ENCODE measurements at places on chromosomes 16 and 17. TPM values are rescaled to one million over a fixed set of nuclear protein-coding genes. Genes with fewer than 3 reads are reported as not detected.

The AHSP gene
- not detected for total RNA-seq

The TMEM235 gene
- total RNA-seq = not detected

The PMP22 gene
- total RNA-seq = 0.36 TPM

The RDM1 gene
- total RNA-seq = 0.21 TPM

The GRAPL gene
- 0.81 TPM for total RNA-seq

The GALR2 gene
- 0.11 TPM for total RNA-seq

The PRSS8 gene
- total RNA-seq = 0.21 TPM

The FNDC8 gene
- 0.20 TPM for total RNA-seq

DNA sequence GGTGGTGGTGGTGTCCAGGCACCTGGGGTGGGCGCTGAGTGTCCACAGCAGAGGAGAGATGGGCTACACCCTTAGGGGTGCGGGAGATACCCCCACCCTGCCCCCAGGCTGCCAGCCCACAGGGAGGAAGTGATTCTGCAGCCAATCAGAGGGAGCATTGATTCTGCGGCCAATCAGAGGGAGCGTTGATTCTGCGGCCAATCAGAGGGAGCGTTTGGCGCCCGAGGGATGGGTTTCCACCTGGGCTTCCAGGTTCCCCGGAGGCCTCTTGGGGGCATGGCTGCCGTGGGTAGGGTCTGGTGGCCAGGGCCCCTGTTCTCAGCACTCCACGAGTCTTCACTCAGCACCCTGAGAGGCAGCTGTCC lies 28.2 kb upstream of the ACSF3 start:
- no peak for ATAC-seq

DNA sequence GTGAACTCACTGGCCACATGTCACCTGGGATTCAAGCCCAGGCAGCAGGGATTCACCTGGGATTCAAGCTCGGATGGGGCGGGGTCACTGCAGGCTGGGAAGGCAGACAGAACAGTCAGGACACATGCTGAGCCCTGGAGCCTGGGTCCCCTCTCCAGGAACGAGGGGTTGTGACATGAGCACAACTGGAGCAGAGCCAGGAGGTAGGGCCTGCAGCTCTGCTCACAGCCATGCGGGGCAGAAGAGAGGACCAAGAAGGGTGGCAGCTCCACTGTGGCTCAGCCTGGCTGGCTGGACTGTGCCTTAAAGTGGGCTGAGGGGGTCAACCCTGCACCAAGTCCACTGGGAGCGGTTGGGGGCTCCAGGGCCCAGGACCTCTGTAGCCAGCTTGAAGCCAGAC lies 150.1 kb downstream of the RAB11FIP4 start:
- peak; percentile 71 for ATAC-seq

DNA sequence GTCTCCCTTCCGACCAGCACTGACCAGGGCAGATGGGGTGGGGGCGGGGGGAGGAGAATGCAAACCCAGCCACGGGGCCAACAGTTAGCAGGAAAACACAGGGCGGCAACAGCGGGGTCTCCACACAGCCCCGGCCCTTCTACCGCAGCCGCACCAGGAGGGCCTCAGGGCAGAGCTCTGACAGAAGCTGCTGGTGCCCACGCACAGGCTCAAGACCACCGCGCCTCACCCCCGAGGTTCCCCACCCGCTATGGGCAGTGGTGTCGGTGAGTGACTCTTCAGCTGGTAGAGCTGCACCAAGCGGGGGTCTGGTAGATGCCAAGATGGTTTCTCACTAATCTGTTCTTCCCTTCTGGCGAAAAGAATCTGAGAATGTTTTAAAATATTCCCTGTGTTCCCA lies 16.1 kb downstream of the HAGH start:
- ATAC-seq = no peak

DNA sequence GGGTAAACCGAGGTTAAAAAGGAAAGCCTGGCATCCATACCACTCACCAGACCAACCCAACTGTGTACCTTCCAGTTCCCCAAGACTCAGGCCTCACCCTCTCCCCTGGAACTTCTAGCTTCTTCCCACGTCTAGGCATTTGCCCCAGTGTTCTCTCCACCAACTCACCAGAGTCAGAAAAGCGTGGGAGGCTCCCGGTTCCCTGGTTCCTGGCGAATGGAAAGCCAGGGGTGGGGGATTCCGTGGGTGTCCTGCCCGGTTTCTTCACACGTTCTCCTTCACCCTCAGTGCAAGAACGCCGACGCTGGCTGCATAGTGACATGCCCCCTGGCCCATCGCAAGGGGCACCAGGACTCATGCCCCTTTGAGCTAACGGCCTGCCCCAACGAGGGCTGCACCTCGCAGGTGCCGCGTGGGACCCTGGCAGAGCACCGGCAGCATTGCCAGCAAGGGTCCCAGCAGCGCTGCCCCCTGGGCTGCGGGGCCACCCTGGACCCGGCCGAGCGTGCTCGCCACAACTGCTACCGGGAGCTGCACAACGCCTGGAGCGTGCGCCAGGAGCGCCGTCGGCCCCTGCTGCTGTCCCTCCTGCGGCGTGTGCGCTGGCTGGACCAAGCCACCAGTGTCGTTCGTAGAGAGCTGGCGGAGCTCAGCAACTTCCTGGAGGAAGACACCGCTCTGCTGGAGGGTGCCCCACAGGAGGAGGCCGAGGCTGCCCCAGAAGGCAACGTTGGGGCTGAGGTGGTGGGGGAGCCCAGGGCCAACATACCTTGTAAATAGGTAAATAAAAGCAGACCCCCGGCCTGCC lies 1.7 kb downstream of the RNF151 start:
- ATAC-seq = no peak

GRCh38 chr17:7997186-7997585 lies 5.2 kb upstream of the GUCY2D start:
- ATAC-seq = peak; percentile 88

DNA sequence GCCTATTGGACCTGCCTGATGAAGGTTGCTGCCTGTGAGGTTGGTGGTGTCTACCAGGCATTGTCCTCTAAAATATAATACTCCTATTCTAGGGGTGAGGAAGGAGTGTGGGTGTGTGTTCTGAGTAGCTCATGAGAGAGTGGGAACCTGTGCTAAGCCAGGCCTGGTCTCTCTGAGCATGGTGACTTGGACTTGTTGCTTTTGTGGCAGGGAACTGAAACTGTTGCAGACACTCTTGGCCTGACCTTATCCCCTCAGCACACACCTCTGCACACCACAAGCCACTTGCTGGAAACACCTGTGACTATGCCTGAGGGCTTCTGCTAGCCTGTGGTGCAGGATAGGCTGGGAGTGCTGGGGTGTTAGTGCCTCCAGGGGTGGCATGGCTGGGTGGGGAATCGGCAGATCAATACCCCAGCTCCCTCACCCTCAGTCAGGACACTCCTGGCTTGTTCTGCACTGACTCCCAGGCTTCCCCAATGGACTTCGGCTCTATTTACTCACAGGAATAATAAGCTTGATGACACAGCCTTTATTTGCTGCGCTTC lies 29.9 kb downstream of the PLCG2 start:
- ATAC-seq = no peak

DNA sequence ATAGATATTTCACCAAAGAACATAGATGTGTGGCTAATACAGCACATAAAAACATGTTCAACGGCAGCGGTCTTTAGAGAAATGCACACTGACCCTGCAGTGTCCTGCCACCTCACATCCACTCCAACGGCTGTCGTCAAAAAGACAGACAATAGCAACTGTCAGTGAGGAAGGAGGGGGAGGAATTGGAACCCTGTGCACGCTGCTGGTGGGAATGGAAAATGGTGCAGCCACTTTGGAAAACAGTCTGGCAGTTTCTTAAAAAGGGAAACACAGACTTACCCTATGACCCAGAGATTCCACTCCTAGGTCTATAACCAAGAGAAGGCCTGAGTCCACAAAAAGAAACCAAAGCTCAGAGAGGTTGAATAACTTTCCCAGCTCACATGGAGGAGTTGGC lies 7.7 kb downstream of the CEP295NL start:
- no peak for ATAC-seq

GRCh38 chr16:78659668-78660217 lies 560.3 kb downstream of the WWOX start:
- no peak for ATAC-seq

GRCh38 chr16:22625967-22626366 lies 115.3 kb downstream of the NPIPB5 start:
- ATAC-seq = no peak

DNA sequence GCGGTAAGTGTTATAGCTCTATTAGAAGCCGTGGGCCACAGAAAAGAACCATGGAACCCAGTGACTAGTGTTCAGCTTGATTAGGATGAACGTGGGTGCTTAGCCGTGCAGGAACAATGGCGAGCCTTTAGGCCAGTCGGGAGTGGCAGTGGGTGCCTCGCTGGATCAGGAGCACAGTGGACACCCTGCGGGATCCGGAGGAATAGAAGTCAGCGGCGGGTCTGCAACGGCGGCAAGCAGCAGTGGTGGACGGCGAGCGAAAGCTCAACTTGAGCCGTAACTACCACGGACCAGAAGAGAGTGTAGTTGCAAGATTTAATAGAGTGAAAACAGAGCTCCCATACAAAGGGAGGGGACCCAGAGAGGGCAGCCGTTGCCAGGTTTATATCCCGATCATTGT lies 37.3 kb upstream of the CDH15 start:
- ATAC-seq = no peak

GRCh38 chr16:78290872-78291591 lies 191.6 kb downstream of the WWOX start:
- ATAC-seq = no peak

DNA sequence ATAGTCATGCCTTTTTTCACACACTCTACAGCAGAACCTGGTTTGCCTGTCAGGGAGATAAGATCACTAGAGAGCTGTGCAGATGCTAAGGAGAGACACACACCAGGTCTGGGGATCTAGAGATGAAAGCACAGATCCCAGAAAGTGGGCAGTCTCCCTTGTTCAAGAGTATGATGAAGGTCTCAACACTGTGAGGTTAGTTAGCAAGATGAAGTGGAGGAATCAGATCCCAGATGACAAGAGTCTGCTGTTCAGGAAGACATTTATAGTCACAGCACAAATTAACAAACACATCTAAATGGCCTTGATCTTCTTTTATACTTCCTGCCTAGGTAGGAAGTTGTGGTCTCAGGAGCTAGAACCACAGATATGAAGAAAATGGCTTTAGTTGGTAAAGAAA lies 23.4 kb upstream of the SKAP1 start:
- no peak for ATAC-seq

DNA sequence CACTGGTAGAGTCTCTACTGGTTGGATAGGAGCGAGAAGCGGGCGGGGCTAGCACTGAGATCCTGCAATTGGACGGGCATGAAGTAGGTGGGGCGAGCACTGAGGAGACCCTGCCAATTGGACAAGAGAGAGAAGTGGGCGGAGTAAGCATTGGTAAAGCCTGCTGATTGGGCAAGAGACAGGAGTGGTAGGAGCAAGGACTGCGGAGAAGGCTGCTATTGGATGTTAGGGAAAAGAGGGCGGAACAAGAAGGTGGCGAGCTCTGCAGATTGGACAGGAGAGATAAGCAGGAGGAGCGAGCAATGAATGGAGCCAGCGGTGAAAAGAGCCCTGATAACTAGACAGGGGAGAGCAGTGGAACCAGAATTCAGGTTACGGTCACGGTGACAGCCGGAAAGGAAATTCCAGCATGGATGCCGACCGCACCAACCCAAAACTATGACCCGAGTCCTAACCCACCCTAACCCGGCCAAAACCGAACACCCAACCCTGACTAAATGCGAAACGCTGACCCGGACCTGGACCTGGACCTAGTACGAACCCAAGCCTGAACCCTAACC lies 4.8 kb downstream of the SCGB1C2 start:
- no peak for ATAC-seq

- no peak for ATAC-seq
Measured at GRCh38 chr16:28293601-28293960, 1.3 kb downstream of the SBK1 start.

GRCh38 chr17:80111702-80112470 lies 10.5 kb downstream of the GAA start:
- no peak for ATAC-seq

DNA sequence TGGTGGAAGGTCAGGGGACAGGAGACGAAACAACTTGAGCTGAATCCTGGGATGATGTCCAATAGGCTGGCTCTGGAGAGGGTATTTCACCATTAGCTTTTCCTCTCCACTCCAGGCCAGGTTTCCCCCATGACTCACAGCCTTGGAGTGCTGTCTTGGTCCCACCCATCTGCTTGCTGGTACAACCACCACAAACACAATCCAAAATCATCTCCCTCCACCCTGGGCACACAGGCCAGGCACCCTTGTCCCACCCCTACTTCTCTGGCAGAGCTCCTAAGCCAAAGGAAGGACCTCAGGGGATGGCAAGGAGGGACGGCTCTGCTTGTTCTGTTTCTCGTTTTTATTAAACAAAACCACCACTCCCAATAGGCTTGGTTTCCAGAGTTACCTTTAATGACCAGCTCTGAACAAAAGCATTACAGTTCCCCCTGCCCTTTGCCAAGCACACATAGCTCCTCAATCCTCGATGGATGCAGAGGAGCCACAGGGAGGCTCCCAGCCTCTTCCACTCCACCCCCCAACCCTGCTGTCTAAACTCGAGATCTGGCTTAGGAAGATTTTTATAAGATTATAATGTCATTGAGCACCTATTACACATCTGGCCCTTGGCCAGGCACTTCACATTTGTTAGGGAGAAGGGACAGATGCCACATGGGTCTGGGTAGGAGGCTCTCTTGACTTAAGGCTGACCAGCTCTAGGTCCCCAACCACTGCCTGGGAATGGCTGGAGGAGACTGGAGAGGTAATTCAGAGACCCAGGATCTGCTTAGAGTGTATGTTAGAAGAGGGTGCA lies 13.3 kb downstream of the CAVIN1 start:
- ATAC-seq = peak; percentile 65

DNA sequence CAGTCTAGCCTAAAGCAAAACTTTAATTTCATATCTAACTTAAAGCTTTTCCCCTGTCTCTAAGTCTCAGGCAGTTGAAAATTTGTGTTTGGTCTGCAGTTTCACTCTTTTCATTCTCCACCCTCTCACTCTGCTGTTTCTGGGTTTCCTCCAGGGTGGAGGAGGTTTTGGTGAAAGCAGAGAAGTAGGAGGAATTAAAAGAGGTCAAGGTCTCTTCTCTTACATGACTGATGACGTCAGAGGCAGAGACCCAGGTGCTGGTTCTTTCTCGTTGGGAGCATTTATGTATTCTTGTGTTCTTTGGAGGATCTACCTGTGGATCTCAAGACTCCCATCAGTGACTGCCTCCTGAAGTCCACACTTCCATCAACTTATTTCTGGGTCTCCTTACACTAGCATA lies 2.4 kb upstream of the PSMD11 start:
- ATAC-seq = no peak

- peak; percentile 97 for ATAC-seq
Measured at GRCh38 chr17:45293413-45294211, 23.2 kb downstream of the MAP3K14 start.

- ATAC-seq = peak; percentile 66
Measured at GRCh38 chr17:9138161-9138717, 116.9 kb downstream of the NTN1 start.
